NCI-H446 treated with DMSO at 0.1 percent for 48 hours (cell line): ENCODE measurements at places on chromosomes 5 and 9.

- DNase-seq: no peak
These were observed 41.9 kb downstream of the STK10 start for GRCh38 chr5:172145870-172146747.

GRCh38 chr5:175472378-175472777, 6.0 kb upstream of the SFXN1 start:
- no peak for DNase-seq

- no peak for DNase-seq
These were observed 20.0 kb upstream of the TEK start for GRCh38 chr9:27088981-27089380.

DNA sequence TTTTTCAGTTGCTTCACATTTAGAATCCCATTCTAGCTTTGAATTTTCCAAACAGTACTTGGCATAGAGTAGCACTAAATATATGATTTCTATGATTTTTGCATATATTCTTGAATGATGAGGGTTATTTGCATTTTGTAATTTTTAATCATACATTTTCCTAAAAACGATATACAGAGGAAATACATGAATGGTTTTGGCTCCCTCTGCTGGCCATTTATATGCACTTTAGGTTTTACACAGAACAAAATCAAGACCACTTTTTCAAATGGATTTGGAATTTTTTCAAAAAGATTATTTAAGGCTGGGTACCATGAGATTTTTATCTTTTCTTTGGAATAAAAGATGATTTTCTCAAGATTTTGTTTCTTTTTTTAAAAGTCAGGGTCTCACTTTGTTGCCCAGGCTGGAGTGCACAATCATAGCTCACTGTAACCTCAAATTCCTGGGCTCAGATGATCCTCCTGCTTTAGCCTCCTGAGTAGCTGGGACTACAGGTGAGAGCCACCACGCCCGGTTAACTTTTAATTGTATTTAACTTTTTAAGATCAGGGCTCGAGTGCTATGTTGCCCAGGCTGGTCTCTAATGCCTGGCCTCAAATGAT, 16.7 kb upstream of the COMMD10 start:
- DNase-seq: peak; percentile 23

- DNase-seq: peak; percentile 24
These were observed at the start of gene ADAMTSL1 for GRCh38 chr9:18473652-18474279. Gene ADAMTSL1, plus strand, starts transcription at chr9:18474153. Its CDS starts 80 bp downstream, at chr9:18474233.

GRCh38 chr9:84239343-84239742, 101.2 kb downstream of the SLC28A3 start:
- DNase-seq: no peak
